ENCODE measurements at places on chromosomes 6 and 20.

- H3K4me1 ChIP-seq: no peaks in the 10 kb centered on the region
- H3K27ac ChIP-seq: no peak overlapping the region
- no peak overlapping the region for H3K4me3 ChIP-seq
Observed at GRCh38 chr20:1987826-1988225, 6.0 kb downstream of the PDYN start.

DNA sequence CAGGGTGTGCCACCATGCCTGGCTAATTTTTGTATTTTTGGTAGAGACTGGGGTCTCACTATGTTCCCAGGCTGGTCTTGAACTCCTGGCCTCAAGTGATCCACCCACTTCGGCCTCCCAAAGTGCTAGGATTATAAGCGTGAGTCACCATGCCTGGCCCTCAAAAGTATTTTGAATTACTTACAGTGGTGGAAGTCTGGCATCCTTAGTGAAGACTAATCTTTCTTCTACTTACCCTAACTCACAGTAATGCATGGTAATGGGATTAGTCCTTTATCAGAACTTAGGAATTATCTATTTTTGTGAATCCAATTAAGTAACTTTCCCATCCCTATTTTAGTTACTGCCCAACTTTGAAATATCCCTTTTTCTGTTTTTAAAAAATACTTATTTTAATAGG is 3.9 kb downstream of the RWDD1 start:
- H3K27ac ChIP-seq: no peak overlapping the region
- peaks cover 28% of the 10 kb centered on the region for H3K4me1 ChIP-seq
- H3K4me3 ChIP-seq: no peak overlapping the region
- DNase-seq: no peak

DNA sequence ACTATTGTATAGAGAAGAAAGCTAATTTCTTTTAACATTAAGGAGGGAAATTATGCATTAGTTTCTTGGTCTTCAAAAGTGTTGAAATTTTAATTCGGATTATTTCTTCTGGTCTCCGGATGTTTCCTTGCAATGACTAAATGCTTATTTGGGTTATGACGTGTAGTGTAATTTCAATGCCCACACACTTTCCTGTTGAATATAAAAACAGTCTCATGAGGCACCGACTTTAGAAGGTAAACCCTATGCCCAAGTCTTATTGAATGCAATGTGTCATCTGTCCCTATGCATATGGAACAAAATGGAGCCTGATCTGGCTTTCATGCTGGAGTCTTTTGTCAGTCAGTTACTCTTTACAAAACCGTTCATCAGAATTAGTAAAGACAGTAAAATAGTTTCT is 17.7 kb downstream of the GJA1 start:
- H3K4me3 ChIP-seq: no peak overlapping the region
- no peaks in the 10 kb centered on the region for H3K4me1 ChIP-seq
- DNase-seq: no peak
- H3K36me3 ChIP-seq: no peaks in the 10 kb centered on the region
- H3K27ac ChIP-seq: no peak overlapping the region

DNA sequence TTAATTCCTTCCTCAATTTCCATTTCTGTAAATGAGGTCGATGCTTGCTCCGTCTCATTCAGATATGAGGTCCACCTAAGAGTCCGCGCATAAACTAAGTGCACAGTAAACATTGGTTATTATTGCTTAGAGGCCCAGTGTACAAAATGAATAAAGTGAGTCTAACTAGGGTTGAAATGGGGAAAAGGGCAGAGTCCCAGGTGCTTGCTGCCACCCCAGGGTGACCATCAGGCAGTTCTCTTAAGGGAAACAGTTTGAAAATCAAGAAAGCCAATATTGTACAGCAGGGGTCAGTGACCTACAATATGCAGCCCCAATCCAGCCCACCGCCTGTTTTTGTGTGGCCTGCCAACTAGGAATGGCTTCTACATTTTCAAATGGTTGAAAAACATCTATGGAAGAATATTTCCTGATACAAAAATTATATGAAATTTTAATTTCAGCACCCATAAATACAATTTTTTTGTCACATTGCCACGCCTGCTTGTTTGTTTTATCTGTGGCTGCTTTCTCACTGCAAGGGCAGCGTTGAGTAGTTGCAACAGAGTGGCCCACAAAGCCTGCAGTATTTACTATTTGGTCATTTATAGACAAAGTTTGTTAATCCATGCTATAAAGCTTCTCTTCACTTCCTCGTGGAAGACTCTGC is 43.3 kb downstream of the SLC13A3 start:
- H3K4me3 ChIP-seq: no peak overlapping the region
- peaks cover 16% of the 10 kb centered on the region for H3K27me3 ChIP-seq
- no peak for DNase-seq
- H3K27ac ChIP-seq: no peak overlapping the region
- H3K36me3 ChIP-seq: no peaks in the 10 kb centered on the region

- H3K4me1 ChIP-seq: peaks cover 75% of the 10 kb centered on the region
- peaks cover 4% of the 10 kb centered on the region for H3K36me3 ChIP-seq
- H3K27ac ChIP-seq: peak overlapping the region; percentile 96
- no peaks in the 10 kb centered on the region for H3K27me3 ChIP-seq
- peak overlapping the region; percentile 38 for H3K4me3 ChIP-seq
Observed at GRCh38 chr20:47489448-47489872, 12.2 kb upstream of the NCOA3 start.

DNA sequence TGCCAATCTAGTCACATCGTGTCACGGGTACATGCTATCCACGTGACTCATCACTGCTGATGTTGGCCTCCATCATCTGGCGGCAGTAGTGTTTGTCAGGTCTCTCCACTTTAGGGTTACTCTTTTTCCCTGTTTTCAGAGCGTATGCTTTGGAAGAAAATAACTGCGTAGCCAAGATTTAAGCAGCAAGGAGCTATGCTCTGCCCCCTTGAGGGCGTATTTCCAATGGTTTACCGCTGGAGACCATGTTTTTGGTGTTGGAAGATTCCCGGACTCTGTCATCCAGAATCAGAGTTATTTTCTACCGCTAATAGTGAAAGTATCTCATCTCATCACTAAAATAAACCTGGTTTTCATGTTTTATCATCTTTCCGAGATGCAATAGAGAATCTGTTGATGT is 306.5 kb downstream of the C6orf118 start:
- H3K36me3 ChIP-seq: no peaks in the 10 kb centered on the region
- DNase-seq: no peak
- H3K27ac ChIP-seq: no peak overlapping the region
- no peaks in the 10 kb centered on the region for H3K4me1 ChIP-seq
- no peaks in the 10 kb centered on the region for H3K27me3 ChIP-seq

DNA sequence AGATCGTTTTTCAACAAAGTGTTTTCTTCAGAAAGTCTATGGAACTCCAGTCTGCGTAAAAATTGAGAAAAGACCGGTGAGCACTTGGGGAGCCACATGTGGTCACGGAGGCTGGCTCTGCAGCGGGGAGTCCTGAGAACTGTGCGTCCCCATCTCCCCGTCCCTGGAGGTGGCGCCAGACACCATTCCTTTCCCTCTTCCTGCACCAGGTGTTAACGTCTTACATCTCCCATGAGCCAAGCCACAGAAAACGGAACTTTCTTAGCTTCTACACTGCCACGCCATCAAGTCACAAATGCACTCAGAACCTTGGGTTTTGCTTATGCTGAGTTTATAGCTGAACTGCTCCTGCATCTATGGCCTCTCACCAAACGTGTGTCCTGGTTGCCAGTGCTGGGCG is 62.6 kb downstream of the GINS1 start:
- peaks cover 11% of the 10 kb centered on the region for H3K4me1 ChIP-seq
- no peaks in the 10 kb centered on the region for H3K27me3 ChIP-seq
- no peak overlapping the region for H3K4me3 ChIP-seq
